Activated T-helper 2 cell treated with anti-CD3 and anti-CD28 coated beads, Interferon-gamma antibody, Interleukin-2, Interleukin-4, amounts not matched to agents 10 μg/mL and 5 μg/mL and 100 μg/mL, durations not matched to agents 14 hours and 24 hours and 36 hours (primary cell): ENCODE measurements at places on chromosomes 1 and 21.

- no peak for DNase-seq
These were observed 552.5 kb upstream of the ADAMTS5 start for GRCh38 chr21:27519361-27519760.

DNA sequence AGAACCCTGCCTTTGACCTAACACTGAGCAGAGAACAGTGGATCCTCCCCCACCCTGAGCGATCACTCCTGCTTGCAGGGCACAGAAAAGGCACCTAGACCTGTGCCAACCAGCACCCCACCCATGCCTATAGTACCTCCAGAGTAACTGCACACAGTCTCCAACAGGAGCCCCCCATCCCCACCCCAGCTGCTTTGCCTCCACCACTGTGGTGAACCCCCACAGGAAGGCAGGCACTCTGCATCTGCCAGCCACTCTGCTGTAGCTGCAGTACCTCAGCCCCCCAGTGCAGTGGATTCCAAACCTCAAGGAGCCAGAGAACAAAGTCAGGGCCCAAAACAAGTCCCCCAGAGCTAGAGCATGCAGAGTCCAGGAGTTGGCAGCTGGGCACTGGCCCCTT, 10.7 kb downstream of the SPATC1L start:
- DNase-seq, result no peak

DNA sequence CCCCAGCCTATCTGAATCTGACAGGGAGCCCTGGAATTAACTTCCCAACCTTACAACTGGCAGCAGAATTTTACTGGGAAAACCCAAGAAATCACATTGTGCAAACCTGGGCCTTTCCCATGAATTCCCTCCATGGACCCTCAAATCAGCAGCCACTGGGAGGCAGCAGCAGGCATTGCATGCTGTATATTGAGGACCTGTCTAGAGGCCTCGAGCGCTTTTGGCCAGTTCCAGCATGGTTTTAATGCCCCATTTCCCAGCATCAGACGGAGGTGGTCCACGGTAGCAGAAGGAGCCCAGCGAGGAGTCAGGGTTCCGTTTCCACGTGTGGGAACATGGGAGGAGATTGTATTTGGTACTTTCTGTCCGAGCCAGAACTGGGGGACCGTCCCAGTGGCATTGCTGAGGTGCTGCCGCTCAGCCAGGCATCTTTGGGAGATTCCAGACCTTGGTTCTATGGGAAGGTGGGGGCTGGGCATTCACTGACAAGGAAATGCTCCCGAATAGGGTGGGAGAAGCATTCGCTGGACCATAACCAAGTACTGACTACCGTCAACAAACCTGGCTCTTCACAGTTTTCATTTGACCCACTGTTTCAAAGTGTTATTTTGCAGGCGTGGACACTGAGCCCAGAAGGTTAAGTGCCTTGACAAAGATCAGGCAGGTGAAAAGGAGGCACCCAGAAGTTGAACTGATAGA, 15.9 kb downstream of the BMP8A start:
- DNase-seq, result no peak

DNA sequence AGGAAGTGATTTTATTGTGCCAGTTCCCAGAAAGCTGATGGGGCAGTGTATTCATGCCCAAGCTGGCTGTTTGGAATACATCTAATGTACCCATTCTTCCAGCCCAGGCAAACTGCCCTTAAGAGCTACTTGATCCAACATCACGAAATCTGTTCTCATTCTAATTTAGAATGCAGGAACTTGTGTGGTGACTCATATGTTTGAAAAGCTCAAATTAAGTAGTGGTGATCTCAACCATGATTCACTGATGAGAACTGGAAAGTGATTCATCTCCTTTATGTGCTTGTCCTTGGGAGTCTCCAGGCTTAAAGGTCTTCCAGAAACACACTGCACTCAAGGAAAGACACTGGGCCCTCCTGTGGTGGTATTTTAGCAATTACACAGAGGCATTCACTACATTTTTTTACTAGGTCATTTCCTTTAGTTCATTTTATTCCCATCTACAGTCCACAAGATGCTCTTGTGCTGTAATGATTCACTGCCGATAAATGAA, 65.4 kb downstream of the RPE65 start:
- DNase-seq, result no peak

DNA sequence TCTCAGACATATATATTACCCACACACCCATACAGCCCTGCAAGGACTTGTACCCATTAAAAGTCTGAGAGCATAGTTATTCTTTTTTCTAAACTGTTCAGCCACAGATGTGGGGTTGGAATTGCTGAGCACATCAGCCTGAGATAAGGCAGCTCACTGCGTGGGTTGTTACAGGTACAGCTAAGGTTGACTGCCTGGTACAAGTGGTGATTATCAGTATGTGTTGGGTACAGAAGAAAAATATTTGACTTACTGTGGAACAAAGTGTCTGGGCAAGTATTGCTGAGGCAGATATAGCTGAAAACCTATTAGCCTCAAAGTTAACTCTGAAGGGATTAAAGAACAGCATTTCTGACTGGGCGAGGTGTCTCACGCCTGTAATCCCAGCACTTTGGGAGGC, 5.0 kb downstream of the STX12 start:
- DNase-seq, result no peak

DNA sequence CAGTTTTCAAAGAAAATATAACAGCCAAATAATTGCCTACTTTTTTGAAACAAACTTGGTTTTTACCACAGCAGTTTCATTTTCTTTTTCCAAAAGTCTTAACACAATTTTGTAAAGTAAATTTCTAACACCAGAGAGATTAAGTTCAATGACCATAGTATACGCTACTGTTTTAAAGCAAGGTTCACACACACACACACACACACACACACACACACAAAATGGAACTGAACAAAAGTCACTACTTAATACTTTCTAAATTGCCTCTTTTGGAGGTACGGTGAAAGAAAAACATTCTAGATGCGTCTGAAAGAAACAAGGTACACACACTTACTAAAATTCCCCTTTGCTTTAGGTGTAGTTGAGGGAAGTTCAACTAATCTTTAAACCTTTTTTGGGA, 30.1 kb downstream of the C21orf91 start:
- no peak for DNase-seq

GRCh38 chr1:154641534-154641933, 33.5 kb upstream of the ADAR start:
- DNase-seq, result no peak

DNA sequence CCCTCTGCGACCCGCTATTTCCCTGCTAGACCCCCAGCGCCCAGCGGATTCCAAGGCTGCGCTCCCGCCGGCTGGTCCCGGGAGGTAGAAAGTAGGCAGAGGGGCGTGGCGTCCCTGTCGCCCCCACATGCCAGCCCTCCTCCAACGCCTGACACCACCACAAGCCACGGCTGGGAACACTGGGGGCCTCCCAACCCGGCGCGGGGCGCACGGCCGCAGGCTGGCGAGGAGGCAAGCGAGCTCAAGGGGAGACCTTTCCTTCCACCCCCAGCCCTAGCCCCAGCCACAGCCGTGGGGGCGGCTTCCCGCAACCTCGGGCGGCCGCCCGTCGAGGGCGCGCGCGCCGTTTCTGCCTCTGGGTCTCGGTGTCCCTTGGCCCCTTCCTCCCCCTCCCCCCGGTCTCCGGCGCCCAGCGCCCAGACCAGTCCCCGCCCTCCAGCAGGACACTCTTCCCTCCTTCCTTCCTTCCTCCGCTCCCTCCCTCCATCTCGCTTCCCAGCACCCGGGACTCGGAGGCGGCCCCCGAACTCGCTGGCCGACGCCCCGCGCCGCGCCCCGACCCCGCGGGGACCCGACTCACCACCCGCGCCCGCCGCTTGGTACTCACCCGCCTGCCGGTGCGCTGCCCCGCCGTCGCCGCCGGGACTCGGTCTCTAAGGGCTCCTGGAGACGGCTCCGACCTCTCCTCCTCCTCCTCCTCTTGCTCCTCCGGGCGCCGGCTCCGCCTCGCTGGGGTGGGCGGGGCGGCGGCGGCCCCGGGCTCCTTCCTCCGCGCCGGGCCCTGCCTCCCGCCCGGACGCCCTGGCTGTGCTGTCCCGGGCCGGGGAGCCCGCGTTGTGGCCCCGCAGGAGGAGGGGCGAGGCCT, at the start of gene GNG12:
Gene GNG12, minus strand, starts transcription at position 731 of the 865 bp plus-strand sequence. CDS start 125,781 bp downstream, outside the sequence.
- DNase-seq, result peak; percentile 18

DNA sequence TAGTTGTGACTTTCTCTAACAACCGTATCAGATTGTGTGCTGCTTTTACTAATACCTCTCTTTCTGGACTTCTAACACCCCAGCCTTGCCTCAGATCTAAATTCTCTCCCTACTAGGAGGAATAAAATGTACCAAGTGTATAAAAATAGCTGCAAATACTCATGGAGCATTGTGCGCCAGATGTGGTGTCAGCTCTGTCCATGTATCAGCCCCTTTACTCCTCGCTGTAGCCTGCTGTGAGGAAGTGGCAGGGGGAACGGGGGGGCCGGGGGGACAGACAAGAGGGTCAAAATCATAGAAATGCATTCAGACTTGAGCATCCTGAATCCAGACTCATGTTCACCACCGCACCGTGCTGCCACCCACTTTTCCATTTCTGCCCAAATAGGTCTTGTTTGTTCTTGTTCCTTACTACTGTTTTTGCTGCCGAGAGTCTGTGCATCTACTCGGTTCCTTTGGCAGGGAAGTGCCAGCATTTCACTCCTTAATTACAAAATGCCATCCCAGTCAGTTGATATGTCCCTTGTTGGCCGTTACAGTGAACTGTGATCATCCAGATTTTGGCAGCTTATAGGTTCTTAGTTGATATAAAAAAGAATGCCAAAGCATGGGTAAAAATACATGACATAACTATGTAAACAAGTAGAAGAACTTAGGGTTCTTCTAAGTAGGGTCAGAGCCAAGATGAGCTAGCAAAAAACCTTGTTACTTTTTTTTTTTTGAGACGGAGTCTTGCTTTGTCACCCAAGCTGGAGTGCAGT, 76.4 kb downstream of the UBE4B start:
- DNase-seq, result no peak

GRCh38 chr1:156372265-156372586, 3.2 kb downstream of the RHBG start:
- DNase-seq, result no peak

DNA sequence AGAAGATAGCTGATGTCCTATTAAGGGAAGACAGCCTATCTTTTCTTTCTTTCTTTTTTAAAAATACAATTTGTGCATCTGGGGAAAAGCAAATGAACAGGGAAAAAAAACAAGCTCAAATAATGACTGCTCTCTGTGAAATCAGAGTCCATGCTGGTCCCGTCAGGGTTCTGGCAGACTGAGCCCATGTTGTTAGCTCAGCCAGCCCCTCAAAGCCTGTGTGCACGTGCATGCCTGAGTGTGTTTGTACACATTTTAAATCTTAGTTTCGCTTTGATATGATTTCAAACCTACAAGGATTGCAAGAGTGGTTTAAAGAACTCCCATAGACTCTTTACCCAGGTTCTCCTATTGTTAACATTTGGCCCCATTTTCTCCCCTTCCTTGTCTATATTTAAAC, 231.8 kb upstream of the GREM2 start:
- DNase-seq, result no peak

GRCh38 chr1:212634252-212634651, 25.7 kb downstream of the ATF3 start:
- DNase-seq, result no peak

- no peak for DNase-seq
These were observed 210.3 kb downstream of the PTPRC start for GRCh38 chr1:198849093-198849492.

- no peak for DNase-seq
These were observed 63.7 kb downstream of the SLC66A1 start for GRCh38 chr1:19375631-19376400.

DNA sequence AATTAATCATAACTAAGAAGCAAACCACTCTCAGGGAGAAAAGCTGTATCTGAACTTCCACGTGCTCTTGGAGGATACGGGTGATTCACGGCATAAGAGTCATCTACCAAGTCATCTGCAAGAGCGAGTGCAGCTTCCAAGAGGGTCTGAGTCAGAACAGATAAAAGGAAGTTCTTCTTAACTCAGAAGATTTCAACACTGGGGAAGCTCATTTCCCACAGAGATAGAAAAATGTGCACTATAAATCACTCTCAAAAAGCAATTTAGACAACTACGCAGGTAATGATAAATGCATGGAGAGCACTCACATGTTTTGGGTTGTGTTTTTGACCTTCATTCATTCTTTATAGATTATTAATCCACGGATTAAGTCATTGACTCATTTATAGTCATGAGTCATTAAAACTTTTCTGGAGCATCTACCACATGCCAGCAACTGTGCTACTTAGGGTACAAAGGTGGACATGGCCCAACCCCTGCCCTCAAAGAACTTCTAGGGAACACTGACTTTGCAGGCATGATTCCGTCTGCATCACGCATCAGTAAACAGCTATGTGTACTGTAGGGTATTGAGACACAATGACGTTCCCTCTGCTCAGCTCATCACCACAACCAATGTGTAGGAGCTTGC, 20.8 kb downstream of the KCNJ15 start:
- DNase-seq, result no peak

DNA sequence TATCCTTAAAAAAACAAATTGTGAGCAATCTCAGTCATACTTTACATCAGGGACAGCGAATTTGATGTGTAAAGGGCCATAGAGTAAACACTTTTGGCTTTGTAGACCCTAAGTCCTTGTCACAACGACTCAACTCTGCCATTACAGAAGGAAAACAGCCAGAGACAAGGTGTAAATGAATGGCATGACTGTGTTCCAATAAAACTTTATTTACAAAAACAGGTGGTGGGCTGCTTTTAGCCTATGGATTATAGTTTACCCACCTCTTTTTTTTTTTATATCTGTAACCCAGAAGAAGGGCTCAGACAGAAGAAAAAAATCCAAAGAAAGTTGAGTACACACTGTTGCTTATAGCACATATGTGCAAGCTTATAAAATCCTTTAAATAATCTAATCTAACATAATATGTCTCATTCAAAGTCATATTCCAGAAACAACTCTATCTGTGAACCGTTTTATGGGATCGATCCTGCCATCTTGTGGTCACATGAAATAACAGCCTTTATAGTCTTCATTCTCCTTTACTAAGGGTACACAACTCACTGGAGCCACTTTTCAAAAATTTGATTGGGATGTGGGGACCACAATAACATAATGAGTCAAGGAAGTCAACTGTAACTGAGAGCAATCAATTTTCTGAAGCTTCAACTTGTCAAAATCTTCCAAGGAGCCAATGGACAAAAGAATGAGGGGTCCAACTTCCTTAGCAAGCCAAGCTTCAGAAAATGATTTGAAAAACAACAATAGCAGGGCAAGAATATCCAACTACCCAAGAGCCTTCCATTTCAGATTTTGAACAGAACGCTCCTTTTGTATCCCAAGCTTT, 142.2 kb upstream of the KRTAP19-8 start:
- no peak for DNase-seq

DNA sequence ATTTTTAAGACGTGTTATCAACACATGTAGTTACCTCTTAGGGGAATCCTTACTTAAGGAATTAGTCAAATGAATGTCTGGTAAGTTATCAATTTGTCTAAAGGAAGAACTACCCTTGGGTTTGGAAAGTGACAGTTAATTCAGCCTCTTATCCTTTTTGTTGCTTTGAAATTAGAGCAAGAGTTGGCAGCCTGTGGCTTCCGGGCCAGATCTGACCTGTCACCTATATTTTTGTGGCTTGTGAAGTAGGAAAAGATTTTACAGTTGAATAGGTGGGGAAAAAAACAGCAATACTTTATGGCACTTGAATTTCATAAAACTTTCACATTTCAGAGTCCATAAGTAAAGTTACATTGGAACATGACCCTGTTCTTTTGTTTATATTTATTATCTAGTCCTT, 5.5 kb downstream of the MRPS6 start:
- no peak for DNase-seq
